ENCODE measurements at places on chromosomes 6 and 20.

- peak; percentile 83 for DNase-seq
Observed at GRCh38 chr6:111591901-111592461, 13.7 kb downstream of the TRAF3IP2 start.

GRCh38 chr6:100761841-100762240 is 119.3 kb downstream of the ASCC3 start:
- DNase-seq: no peak

GRCh38 chr20:11992426-11992825 is 74.7 kb downstream of the BTBD3 start:
- no peak for DNase-seq

- DNase-seq: no peak
Observed at GRCh38 chr6:43060034-43060754, 763 bp downstream of the KLC4 start.

- DNase-seq: no peak
Observed at GRCh38 chr6:1266686-1267056, 45.2 kb upstream of the FOXQ1 start.

DNA sequence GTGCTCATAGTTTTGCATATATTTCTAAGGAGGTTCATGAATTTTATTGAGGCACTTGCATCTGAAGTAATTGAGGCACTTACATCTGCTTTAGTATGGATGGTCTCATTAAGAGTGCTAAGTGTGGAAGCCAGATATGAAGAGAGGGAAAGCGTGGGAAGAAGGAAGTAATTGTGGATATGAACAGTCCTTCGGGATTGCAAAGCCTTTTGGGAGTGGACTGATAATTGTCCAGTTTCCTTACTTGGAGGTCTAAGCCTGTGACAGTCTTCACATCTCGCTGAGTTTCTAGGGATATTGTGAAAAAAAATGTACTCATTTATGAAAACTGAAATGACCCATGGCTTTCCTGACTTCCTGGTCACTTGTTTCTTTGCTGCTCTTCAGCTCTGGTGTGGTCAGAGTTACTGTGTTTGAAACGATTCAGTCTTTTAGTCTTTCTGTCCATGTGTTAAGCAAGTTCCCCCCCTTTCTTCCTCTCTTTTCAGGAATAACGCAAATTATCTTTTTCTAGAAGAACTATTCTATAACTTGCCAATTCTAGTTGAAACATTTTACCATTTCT is 137.3 kb downstream of the ZFAND3 start:
- no peak for DNase-seq

DNA sequence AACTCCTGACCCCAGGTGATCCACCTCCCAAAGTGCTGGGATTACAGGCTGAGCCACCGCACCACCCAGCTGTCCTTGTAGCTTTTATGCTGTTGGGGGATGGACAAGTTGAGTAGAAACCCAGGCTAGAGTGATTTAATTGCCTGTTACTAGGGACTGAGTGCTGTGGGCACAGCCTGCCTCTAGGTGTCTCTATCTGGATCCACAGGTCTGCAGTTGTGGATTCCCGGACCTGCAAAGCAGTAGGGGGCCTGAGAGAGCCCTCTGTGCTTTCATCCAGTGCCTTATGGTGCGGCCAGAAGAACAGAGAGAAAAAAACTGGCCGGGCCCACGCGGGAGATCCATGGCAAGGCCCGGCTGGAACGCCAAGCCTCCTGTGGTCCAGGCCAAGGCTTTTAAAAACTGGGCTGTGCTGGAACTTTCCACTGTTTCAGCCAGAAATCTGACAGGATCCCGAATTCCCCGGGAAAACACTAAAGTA is 5.2 kb downstream of the SIRPA start:
- peak; percentile 55 for DNase-seq

- no peak for DNase-seq
Observed at GRCh38 chr20:13102694-13103093, 93.9 kb downstream of the SPTLC3 start.

GRCh38 chr6:11754625-11755271 is 23.9 kb downstream of the ADTRP start:
- DNase-seq: no peak

DNA sequence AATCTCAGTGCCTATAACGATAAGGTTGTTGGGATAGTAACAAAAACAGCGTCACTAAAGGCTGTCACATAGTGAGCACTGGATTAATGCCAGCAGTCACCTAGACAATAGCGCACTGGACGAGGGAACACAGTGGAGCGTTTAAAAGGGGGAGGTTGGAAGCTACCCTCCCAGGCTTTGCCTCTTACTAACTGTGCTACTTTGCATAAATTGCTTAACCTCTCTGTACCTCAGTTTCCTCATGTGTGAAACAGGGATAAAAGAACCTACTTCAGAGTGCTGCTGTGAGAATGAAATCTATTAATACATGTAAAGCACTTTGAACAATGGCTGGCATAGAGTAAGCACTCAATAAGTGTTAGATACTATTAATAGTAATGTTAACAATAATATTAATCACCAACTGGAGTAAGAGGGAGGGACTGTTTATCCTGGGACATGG is 10.5 kb downstream of the BCL2L1 start:
- no peak for DNase-seq

DNA sequence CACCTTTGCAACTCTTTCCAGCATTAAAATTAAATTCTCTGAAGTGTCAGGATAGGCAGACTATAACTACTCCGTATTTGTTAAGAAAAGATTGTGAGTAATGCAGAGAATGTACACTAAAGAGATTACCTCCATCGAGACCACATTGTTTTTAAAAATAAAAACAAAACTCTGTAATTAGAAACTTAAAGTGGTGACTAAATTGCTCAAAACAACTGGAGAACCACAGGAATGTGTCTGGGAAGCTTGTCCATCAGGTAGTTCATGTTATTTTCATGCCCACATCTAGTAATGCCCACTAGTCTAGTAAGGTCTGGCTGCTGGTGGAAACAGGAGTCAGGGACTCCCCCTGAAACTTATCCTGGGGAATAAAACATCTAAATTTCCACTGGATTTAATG is 103.0 kb upstream of the FOXQ1 start:
- no peak for DNase-seq

- DNase-seq: no peak
Observed at GRCh38 chr6:167933290-167933689, 64.2 kb upstream of the KIF25 start.
